ENCODE measurements at places on chromosomes 6 and 20. TPM values are rescaled to one million over a fixed set of nuclear protein-coding genes. Genes with fewer than 3 reads are reported as not detected.
A peak's percentile ranks its signal among the peaks of the same experiment; 100 is the strongest.

DNA sequence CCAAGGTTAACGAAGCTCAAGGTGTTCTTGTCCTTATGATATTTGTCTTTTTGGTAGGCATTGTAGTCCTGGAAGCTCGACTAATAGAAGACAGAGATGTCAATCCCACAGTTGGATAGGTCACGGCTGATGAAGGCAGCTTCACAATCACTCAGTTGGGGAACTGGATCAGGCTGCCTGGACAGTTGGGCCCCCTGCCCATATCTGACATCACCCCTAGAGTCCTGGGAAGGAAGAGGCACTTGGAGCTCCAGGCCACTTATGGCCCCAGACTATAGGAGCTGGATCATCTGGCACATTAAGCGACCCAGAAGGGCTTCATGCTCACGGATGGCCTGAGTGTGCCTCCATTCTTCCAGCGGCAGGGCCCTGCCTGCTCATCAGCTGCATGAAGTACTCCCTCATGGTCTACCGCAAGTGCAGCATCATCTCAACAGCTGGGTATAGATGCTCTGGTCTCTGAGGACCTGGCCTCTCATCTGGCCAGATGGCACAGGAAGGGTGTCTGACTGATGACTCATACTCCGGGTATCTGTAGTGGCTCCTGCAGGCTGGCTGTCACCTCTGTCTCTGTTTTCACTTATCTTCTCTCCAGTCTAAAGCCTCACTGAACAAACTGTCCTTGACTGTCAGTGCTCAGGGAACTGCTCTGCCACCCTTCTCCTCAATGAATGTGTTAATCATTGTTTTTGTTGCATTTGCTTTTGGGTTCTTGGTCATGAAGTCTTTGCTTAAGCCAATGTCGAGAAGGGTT lies 29.2 kb upstream of the SSR1 start:
- DNase-seq, result no peak

Gene SNTA1
- 11.8 TPM for polyA plus RNA-seq

Gene CD40
- 2.8 TPM for polyA plus RNA-seq

Gene LY6G5C
- 10.3 TPM for polyA plus RNA-seq

Gene ULBP1
- polyA plus RNA-seq, result not detected

DNA sequence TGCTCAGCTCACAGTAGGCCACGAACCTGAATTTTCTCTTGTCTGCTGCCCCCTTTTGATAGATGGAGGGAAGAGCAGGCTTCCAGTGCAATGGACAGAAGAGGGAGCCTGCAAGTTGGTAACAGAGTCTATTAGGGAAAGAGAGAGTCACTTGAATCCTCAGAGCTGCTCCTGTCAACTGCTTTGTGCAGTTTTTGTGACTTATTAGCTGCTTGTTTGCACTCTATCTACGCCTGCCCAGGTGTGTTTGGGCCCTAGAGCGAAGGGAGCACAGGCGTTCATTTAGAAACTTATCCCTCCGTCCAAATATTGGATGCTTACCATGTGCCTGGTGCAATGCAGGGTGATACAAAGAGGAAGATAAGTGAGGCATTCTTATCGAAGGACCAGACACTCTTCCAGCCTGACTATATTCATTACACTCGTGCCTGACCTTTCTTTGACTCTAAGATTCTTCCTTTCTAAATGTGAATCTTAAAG lies 11.6 kb upstream of the SLC2A12 start:
- DNase-seq, result peak; percentile 40

DNA sequence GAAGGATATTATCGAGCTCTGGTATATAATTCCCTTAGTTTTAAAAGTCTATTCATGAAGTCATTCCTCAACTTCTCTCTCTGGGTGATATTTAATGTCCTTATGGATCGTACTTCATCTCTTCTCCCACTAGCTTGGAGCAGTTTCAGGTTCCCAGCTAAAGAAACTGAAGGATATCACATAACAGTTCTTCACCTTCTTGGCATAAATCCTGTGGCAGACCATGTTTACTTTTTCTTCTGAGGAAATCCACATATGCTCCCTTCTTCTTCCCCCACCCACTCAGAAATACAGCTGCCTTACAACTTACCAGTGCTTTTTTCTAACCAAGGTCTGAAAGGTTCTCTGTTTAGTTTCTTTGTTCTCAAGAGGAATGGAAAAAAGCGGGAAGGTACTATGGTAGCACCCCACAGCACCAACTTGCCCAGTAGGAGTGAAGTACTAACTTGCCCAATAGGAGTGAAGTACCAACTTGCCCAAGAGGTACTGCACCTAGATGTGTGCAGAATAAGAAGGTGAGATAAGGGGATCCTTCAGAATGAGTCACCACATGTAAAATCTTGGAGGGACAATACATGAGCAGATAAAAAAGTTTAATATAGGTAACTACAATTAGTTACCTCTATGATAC lies 53.1 kb downstream of the TSPYL4 start:
- DNase-seq, result no peak

Gene PTGIS
- polyA plus RNA-seq, result 0.15 TPM

DNA sequence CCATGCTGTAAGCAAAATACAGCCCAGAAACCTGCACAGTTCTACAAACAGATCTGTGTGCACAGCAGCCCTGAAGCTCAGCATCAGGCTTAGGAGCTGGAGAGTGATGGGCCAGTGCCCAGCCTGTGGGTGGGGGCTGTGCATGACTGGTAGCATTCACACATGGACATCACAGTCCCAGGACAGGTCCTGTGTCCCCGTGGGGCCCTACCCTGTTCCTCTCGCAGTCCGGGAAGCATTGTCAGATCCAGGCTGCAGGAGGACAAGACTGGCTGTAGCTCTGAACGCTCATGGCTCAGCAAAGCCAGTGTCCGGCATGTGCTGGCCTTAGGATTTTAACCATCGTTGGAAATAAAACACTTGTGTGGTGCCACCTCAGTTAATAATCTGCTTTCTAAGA lies 234.1 kb downstream of the CDH4 start:
- no peak for DNase-seq

DNA sequence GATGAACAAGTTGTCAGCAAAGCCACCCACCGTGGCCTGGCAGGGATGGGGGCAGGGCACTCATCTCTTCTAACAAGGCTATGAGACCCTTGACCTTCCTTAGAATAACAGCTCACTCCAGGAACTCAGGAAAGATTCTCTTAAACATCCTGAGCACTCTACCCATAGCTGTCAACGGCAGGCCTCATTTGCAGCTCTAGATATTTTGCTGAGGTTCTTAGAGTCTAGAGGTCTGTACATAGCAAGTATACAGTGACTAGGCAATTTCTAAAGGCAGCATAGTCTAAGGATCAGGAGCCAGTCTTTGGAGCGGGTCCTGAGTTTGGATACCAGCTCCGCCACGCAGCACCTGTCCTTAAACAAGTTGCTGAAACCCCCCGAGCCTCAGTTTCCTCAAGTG lies 11.7 kb downstream of the TRERF1 start:
- DNase-seq, result no peak

Gene LTB
- polyA plus RNA-seq, result 1,182 TPM

Gene SLC35F1
- polyA plus RNA-seq, result not detected

Gene FAM83C
- polyA plus RNA-seq, result not detected

DNA sequence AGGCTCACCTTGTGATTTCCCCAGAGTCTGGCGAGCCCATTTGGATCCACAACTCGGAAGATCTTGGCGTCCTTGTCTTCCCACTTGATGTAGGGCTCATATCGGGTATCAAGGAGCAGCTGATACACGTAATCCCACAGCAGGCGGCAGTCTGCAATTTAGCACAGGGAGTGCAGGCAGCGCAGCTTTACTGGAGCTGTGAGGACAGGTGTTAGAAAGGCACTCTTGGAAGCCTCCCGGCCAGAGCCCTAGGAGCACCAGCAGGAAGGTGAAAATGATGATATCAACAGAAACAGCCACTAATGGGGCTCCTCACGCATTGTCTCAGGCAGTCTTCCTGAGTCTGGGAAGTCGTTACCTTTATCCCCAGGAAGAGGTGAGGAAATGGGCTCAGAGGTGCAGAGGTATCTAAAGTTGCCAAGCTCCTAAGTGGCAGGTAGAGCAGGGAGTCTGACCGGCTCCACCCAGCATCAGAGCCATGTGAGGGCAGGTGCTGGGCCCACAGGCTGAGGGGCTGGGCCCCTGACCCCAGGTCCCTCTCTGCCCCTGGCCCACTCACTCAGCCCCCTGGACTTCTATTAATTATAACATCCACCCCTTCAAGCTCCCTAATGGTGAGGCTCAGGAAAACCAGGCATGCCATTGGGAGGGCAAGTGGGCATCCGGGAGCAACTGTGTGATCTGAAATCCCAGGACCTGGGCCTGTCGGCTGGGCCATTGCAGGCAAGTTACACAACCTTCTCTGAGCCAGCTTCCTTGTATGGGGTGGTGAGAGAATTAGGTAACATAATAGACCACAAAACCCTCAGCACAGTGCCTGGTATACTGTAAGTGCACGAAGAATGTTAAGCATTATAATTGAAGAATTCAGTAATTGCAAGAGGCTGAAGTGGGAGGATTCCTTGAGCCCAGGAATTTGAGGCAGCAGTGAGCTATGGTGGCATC lies 18.3 kb downstream of the ETV7 start:
- DNase-seq, result no peak

Gene DXO
- polyA plus RNA-seq, result 16.8 TPM

- no peak for DNase-seq
These were observed 690.9 kb upstream of the CHD6 start for GRCh38 chr20:42309050-42309449.

DNA sequence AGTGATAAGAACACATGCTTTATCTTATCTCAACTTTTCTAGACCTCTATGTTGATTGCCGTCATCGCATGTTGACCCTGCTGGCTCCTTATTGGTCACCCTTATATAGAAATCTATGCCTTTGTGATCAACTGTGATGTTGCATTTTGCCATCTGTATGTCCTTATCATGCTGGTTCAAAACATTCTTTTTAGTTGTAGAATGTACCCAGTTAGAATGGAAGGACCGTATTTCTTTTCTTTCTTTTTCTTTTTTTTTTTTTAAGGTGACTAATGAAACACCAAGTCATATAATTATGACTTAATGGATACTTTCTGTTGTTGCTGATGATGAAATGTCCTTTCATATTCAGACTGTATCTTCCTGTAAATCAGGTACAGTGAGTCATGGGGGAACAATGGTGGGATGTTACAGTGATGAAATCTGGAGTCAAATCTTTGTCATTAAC lies 145.9 kb upstream of the CITED2 start:
- no peak for DNase-seq

DNA sequence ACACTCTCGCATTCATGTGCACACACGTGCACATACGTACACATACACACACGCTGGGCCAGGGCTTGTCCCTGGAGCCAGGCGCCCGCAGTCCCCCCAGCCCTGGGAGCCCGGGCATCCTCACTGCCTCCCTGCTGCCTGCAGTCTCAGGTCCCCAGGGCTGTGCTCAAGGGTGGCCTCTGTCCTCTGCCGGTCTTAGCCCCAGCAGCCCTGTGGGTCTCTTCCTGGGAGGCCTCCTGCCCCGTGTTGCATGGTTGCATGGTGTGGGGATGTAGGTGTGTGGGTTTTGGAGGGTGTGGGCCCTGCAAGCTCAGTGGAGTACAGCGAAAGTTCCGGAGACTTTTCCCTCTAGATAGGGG lies 101.5 kb downstream of the TMEM242 start:
- no peak for DNase-seq

- no peak for DNase-seq
These were observed 384.0 kb upstream of the SASH1 start for GRCh38 chr6:147958683-147959082.

GRCh38 chr6:98992535-98992934 lies 44.8 kb upstream of the FBXL4 start:
- DNase-seq, result no peak

- DNase-seq, result no peak
These were observed 25.1 kb downstream of the LOC128125822 start for GRCh38 chr6:63597141-63598048.

Gene BPI
- not detected for polyA plus RNA-seq

Gene PKIB
- polyA plus RNA-seq, result 0.98 TPM

DNA sequence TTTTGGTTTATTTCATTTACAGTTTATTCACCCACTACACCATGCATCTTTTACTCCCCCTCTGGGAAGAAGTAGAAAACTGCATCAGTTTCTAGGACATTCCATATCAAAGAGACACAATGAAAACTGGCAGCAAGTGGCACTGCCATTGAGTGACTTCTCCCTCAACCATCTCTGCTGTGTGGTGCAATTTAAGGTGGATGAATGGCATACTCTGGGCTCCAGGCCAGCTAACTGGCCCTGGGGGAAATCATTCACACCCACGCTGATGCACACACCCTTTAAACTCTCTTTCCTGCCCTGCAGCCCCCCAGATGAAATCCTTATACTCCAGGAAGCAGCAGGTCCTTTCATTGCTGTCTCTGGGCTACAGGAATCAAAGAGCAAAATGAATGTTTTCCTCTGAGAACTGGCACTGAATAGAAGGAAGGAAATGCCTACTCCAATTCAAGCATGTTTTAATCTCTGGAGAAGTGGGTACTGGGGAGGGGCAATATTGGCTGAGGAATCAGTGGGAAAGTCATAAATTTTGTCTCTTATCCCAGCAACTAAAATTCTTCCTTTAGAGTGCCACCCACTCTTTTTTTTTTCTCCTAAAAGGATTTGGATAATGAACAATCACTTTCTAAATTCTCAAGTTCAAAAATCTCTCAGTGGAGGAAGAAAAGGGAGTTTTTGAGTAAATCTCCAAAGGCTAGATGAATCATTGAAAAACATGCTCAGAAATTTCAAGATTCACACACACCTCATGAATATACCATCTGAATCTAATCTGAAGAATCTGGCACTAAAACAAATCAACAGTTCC lies 16.9 kb upstream of the RFPL4B start:
- no peak for DNase-seq

Gene TNXB
- polyA plus RNA-seq, result not detected

GRCh38 chr6:147322299-147323162 lies 118.3 kb downstream of the STXBP5 start:
- DNase-seq, result no peak

DNA sequence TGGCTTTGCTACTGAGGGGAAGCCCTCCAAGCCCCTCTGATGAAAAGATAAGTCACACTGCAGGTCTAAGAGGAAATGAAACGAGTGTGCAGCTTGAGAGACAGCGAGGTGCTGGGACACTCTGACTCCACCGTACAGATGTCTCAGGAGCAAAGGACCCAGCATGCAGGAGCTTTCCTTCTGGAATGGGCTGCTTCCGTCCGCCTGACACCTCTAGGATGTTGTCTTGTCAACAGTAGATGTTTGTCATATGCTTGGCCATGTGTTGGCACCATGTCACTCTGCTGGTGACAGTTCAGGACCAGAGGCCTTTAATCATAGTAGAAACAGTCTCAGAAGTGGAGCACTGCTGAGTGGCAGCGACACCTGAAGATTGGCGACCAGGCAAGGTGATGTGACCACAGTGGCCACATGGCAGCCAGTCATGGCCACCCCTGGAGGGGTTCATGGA lies 46.7 kb downstream of the SLC24A3 start:
- DNase-seq, result no peak

DNA sequence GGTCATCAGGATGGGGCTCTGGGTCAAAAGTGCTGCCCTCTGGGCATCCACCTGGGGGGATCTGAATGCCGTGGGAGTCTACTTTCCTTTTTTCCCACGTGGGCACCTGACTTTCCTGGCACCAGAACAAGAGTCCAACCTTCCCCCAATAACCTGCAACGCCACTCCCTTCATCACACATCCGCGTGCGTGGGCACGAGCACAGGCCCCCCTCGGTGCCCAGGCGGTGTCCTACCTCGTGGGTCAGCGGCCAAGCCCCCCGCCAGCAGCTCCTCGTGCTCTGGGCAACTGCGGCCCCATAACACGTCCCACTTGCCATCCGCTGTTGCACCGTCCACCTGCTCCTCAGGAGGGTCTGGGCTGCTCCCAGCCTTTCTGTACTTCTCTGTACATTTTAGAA lies 87.0 kb downstream of the YTHDF1 start:
- peak; percentile 37 for DNase-seq

Data from CD8-positive, alpha-beta memory T cell (primary cell).